ENCODE measurements at places on chromosomes 7 and 10.

GRCh38 chr10:132455441-132455971, 58.5 kb downstream of the PWWP2B start:
- DNase-seq: no peak

- no peak for DNase-seq
These were observed 26.4 kb downstream of the PDLIM1 start for GRCh38 chr10:95264227-95265051.

DNA sequence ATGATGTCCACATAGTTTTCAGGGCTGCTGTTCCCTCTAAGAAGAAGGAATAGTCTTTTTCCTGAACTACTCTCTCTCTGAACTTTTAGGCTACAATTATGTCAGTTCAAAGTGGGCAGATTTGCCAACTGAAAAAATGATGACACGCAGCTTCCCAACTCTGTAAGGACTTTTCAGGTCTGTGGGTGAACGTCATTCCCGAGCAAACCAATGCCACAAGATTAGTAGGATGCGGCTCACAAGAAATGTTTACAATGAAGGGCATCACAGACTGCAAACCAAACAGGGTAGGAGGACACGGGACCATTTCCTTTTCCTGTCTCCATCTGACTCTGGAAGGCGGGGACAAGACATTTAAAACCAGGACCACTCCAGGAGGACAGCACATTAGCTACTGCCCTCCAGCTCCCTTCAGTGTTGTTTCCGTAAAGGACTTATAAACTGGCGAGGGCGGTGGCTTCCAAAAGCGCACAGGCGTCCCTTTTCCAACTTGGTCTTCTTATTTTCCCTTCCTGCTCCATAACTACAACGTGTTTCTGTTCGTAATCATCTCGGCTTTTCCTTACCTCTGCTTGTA, 539 bp upstream of the MKLN1 start:
- no peak for DNase-seq

DNA sequence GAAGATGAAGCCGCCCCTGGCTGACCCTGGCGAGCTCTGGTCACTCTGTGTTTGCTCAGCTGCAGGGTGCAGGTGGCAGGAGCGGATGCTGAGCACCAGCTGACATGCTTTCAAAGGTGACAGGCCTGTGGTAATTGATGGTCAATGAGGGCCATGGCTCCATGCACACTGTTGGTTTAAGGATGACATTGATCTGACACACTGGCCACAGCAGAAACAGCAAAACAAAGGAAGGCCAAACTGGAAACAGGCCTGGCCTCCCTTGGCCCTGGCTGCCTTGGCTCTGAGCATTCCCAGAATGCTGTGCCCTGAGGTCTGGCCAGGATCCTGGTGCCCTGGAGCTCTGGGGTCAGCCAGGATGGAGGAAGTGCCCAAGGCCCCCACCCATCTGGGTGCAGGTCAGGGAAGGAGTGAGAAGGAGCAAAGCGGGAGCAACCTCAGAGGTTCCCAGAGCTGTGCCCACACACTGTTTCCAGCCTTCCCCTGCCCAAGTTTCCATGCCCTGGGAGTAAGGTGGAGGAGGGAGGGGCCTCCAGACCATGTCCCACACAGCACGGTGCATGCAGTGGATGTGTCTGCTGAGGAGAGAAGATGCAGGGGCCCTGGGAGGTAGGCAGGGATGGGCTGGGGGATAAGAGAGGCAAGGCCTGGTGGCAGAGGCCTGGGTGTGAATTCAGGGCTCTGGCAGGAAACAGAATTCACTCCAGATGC, 302.2 kb downstream of the RPS24 start:
- no peak for DNase-seq

- peak; percentile 19 for DNase-seq
These were observed 243.1 kb downstream of the KIAA1217 start for GRCh38 chr10:24452030-24452429.

DNA sequence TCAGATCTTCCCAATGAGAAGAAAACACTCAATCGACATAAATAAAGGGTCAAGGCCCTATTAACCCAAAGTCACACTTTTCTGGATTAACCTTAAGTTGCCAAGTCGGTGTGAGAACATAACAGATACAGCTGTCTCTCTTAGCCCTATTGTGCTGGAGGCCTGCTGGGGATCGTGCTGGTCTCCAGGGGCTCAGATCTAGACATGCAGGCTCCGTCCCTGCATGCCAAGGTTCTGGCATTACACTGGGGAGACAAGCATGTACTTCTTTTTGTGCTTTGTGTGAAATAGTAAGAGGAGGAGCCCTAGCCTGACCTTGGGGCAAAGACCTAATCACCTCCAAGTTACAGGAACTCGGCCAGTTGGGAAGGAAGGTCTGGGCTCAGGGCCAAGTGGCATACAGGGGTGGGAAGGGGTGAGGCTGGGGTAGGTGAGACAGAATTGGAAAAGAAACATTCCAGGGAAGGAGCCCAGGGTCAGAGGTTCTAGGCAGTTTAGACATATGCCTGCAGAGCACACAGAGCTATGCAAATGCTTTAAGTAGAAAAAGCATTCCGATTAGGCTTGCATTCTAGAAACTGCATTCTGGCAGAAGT, 216.4 kb downstream of the HECW1 start:
- DNase-seq: no peak

- no peak for DNase-seq
These were observed 47.7 kb downstream of the RASGEF1A start for GRCh38 chr10:43218951-43219837.

GRCh38 chr10:78491812-78492211, 458.1 kb downstream of the RPS24 start:
- peak; percentile 73 for DNase-seq

DNA sequence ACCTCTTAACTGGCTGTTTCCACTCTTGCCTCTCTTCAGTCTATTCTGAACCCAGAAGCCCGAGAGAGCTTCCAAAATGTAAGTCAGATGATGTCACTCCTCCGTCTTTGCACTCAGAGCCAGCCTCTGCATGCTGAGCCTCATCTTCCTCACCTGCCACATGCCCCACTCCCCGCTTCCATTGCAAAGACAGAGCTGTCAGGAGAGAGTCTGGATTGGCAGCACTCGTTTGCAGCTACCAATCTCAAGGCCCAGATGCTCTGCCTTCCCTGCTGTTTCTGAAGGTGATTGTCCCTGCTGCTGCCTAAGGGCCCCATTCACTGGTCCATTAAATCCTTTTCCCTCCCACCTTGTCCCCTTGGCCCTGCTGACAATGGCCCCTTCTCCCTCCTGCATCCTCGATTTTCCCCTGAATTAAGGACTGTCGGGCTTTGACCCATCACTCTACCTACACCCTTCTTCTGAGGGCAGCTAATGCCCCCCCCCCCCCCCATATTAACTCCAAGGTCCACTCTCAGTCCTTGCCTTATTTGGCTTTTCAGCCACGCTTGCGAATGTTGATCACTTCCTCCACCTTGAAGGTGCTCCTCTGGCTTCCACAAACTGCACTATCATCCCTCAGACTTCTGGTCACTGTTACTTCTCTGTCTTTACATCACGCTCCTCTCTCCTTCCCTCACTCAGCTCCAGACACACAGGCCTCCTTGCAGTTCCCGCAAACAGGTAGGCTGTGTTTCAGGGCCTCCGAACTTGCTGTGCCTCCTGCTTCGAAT, 98.5 kb downstream of the CHN2 start:
- no peak for DNase-seq

- no peak for DNase-seq
These were observed 60.1 kb upstream of the NFE2L3 start for GRCh38 chr7:26091933-26092332.

DNA sequence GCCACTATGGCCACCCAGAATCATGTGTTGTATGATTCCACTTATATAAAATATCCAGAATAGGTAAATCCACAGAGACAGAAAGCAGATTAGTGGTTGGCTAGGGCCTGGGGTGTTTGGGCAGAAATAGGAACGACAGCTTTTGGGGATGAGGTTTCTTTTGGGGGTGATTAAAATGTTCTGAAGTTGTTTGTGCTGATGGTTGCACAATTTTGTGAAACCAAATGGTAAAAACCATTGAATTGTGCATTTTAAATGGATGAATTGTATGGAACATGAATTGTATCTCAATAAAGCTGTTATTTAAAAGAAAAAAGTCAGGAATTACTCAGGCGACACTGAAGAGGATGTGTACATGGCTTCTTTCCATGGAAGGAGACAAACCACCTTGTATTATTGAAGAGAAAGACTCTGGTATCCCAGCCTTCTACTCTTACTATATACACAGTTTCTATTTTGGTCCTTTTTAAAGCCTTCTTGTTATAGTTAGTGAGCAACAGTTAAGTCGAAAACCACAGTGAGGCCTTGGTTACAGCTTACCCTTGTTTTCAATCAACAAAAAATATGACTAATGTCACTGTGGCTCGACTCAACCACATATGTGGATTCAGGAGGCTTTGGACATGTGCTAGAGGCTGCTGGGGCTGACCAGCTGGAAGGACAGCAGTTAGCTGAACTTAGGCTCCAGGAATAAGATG, 57.1 kb upstream of the KMT2E start:
- DNase-seq: peak; percentile 66

DNA sequence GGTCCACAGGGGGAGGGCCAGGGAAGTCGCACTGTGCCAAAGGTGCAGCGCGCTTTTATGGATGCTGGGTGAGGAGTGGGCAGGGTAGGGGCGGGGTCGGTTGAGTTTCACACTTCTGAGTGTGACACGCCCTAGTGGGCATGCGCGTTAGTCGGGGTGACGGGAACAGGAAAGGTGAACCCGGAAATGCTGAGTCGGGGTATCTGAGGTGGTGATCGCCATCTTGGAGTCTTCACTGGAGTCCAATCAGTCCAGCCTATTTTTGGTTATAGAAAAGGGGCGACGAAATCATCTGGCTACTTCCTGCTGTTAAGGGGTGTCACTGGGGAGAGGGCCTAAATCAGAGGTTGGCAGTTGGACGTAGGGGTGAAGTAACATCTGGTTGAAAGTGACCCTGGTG, 40.8 kb downstream of the ZNF138 start:
- DNase-seq: no peak

- DNase-seq: no peak
These were observed 218 bp downstream of the GDI2 start for GRCh38 chr10:5813091-5813340.

- no peak for DNase-seq
These were observed 147.1 kb upstream of the GDF10 start for GRCh38 chr10:47152861-47153349.

DNA sequence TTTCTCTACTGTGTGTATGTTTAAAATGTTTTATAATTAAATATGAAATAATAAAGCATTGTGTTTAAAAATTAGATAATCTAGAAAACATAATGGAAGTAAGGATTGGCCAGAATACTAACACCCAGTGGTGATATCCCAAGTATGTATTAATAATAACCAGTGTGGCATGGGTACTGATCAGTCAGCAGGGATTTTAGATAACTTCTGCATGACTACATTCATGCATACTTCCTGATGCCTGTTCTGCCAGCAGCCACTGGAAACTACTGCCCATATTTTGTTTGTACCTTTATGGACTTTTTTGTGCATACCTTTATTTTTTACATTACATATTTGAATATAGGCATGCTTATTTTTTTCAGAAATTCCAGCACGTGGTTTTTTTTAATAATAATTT, 156.6 kb upstream of the TMEM196 start:
- DNase-seq: no peak

GRCh38 chr10:106941297-106942034, 223.0 kb downstream of the SORCS1 start:
- DNase-seq: no peak

DNA sequence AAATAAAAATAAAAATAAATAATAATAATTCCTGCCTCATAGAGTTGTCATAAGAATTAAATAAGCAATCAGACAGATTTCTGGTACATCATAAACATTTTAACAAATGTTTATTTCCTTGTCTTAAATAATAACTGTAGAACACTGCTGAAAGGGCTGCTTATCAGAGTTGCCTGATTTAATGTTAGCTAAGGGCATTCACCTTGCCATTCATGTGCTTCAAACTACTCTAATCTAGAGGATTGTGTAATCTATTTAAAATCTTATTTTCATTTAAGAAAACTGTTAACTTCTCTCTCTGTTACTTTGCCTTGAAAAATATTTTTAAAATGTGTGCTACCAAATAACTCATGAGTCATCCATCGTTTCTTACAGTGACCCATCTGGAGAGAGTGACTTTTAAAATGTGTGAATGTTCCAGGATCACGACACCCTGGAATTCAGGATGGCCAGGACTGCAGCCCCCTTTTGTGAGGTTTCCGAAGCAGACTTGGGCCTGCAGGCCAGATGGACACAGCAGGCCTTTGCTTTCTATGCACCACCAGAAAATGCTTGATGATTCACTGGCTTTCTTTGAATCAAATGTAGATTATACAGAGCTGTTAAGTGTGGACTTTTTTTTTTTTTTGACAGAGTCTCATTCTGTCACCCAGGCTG, 109.1 kb upstream of the TNS3 start:
- no peak for DNase-seq

- no peak for DNase-seq
These were observed 891.9 kb downstream of the CNTNAP2 start for GRCh38 chr7:147008530-147008929.

- DNase-seq: no peak
These were observed 503 bp downstream of the CROT start for GRCh38 chr7:87345962-87346371.

GRCh38 chr7:127981965-127982364, 49.3 kb downstream of the LRRC4 start:
- no peak for DNase-seq

- no peak for DNase-seq
These were observed 58.0 kb downstream of the IPMK start for GRCh38 chr10:58209669-58210068.

- no peak for DNase-seq
These were observed 60.6 kb upstream of the AKR1C1 start for GRCh38 chr10:4902571-4903011.

DNA sequence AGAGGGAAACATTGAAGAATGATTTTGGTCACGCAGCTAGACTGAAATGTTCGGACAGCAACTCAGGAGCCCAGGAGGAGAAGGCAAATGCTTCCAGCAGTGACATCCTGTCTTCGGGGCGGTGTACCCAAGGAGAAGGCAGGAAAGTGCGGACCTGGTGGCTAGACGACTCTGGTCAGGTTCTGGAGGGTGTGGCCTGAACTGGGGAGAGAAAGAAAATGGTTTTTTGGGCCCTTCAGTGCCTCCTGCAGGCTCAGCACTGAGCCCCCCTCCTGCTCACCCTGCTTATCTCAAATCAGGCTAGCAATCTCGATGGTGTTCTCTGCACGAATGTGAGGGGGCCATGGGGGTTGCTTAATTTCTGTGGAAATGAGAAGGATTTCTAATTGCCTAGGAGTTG, 26.7 kb upstream of the TARP start:
- DNase-seq: no peak

GRCh38 chr7:149060156-149060555, 30.4 kb downstream of the ZNF786 start:
- no peak for DNase-seq
